Skin of body (tissue), 3 donors: ENCODE measurements at places on chromosomes 12 and 14. TPM values are rescaled to one million over a fixed set of nuclear protein-coding genes. Genes with fewer than 3 reads are reported as not detected.
A peak's percentile ranks its signal among the peaks of the same experiment; 100 is the strongest.

DNA sequence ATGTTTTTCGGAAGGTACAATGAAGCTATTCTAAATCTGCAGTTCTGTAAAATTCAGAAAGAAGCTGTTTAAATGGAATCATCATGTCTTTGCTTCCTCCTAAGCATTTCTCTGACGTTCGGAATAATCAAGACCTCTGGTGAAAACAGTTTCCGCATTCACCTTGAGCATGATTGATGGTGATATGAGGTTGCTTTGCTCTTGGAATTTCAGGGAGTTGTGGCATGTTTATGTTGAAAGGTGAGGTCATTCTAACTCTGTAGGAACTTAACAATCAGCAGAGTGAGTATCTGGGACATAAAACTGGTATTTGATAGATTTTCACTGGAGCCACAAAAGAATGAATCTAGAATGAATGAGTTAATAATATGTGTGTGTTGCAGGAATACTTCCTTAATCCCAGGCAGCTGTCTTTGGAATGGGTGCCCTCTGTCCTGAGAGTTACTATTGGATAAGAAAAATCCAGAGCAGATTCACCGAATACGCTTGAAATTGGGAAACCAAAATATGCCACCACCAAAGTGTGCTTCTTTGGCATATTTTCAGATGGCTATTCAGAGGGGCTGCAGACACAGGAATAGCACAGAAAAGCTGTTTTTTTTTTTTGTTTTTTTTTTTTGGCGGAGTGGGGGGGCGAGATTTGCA, 599.1 kb downstream of the CCER1 start:
- DNase-seq = no peak

Gene OR6C75
- total RNA-seq = not detected

Gene MYBPC1
- 398 TPM for total RNA-seq

DNA sequence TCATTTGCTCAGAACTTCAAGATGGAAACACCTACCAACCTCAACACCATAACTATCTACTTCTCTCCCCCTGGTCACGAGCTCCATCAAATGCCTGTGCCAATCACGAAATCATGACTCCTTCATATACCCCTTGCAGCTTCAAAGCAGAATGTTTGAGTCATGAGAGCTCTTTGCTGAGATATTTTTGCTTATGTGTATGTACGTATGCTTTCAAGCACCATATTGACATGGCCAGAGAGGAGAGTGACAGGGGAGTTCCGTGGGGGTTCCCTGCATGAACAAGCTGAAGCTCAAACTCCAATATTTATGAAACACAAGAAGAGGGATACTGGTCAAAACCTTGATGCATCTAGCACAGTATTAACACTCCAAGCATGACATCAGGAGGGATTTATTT, 374.4 kb downstream of the DPF3 start:
- no peak for DNase-seq

GRCh38 chr14:38724621-38725020, 378.4 kb downstream of the SEC23A start:
- no peak for DNase-seq

GRCh38 chr12:53977596-53978445, 3.1 kb upstream of the HOTAIR start:
- DNase-seq = no peak

DNA sequence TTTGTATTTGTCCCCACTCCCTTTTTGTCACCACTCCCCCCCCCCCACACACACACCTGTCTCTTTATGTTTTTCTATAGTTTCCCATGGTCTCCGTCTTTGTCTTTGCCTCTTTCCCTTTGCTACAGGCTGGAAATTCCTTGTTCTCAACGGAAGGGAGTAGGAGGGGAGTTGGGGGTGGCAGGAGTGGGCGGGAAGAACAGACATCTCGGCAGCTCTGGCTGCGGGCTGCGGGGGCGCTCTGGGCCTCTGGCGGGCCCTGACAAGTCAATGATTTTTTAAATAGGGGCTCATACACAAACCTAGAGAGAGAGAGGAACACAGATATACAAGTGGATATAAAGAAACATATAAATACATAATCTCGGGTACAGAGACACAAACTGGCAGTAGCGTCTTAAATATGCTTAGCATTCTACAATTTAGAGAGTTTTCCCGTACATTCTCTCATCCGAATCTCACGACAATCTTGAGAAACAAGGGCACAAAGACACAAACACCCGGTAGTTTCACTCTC, 2.4 kb upstream of the NAB2 start:
- peak; percentile 87 for DNase-seq

DNA sequence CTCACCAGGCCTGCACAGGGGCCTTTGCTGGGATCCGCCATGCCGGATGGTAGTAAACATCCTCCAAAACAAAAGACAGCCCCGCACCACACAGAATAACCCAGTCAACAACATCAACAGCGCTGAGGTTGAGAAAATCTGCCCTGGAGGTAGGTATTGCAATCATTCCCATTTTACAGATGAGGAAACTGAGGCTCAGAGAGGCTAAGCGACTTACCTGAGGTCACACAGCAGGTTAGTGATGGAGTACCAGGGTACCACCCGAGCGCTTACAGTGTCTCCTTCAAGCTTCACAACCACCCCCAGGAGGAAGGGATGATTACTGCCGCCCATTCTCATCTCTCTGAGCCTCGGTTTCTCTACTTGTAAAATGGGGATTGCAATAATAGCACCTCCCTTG, 14.9 kb downstream of the TRPV4 start:
- no peak for DNase-seq

Gene DHRS4L2
- total RNA-seq = 8.7 TPM

DNA sequence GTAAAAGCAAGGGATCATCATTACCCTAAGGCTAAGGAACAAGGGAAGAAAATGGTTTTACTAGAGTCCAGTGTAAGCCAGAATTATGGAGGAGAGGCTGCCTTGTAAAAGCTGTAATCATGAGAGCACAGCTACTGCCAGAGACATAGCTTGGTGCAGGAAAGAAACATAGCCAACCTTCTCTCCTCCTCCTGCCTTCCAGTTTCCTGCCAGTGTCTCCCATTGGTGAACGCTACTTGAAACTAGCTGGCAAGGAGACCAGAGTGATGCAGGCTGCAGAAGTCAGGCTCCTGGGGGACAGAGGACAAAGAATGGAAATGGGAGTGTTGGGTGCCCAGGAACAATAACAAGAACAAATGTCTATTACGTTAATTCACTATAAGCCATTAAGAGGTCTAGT, 158.5 kb downstream of the NELL2 start:
- DNase-seq = no peak

- DNase-seq = no peak
Observed at GRCh38 chr12:67352682-67353081, 83.5 kb downstream of the CAND1 start.

DNA sequence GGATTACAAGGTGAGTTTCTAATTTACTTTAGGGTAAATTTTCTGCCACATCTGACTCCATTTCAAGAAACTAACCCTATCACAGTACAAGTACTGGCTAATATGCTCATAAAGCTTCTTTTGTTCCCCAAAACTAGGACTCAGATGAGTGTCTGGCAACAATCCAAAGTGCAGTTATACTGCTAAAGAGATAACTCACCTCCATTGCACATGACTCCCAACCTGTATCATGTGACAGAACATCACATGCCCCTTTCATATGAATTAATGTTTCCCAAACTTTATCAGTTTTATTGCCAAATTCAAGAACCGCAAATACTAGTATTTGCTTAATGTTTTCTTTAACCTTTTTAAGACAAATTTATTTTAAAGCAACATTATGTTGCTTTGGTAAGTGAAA, 3.9 kb upstream of the PPP1R12A start:
- no peak for DNase-seq

- peak; percentile 49 for DNase-seq
Observed at GRCh38 chr12:105507311-105508038, 177.0 kb downstream of the C12orf75 start.

GRCh38 chr14:68460541-68460940, 332.3 kb downstream of the ZFP36L1 start:
- DNase-seq = no peak

- no peak for DNase-seq
Observed at GRCh38 chr12:10559244-10559643, 53.6 kb downstream of the EIF2S3B start.

GRCh38 chr14:76348898-76349297, 27.0 kb upstream of the ESRRB start:
- peak; percentile 22 for DNase-seq

DNA sequence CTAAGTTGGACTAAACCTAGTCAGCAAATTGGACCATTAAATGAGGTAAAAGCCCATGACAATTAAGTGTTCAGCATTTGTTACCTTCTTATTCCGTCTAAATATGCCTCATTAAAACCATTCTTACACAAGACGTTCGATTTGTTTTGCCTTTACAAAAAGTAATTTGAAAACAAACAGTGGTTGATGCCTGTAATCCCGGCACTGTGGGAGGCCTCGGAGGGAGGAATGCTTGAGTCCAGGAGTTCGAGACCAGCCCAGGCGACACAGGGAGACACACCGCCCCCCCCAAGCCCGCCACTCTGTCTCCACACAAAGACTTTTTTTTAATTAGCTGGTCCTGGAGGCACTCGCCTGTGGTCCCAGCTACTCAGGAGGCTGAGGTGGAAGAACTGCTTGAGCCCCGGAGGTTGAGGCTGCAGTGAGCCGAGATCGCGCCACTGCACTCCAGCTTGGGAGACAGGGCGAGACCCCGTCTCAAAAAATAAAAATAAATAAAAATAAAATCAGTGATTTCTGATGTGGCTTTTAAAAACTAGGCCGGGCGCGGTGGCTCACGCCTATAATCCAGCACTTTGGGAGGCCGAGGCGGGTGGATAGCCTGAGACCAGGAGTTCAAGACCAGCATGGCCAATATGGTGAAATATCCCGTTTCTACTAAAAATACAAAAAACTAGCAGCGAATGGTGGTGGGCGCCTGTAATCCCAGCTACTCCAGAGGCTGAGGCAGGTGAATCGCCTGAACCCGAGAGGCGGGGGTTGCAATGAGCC, 856 bp upstream of the EIF4B start:
- DNase-seq = no peak

Gene PPP4R4
- total RNA-seq = 2.4 TPM

DNA sequence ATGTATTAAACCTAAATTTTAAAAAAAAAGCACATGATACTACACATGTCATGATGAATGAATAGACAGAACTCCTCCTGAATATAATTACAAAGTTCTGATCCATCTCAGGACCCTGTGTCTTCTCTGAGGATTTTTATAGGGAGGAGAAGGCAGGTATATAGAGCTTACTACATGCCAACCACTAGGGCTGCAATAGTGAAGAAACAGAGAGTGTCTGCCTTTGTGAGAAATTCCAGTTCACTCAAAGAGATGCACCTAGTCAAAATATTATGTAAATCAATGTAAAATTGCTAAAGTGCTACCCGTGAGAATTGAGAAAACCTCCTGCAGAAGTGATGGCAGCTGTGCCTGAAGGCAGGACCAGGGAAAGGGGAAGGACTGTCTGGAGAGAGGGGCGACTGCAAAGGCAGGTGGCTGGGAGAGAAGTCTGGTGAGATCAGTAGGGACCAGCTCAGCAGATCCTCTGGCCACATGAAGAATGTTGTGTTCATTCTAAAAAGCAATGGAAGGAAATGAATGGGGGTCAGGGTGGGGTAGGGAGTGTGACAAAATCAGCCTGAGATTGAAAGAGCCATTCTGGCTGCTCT, 15.1 kb downstream of the ABHD4 start:
- DNase-seq = no peak

DNA sequence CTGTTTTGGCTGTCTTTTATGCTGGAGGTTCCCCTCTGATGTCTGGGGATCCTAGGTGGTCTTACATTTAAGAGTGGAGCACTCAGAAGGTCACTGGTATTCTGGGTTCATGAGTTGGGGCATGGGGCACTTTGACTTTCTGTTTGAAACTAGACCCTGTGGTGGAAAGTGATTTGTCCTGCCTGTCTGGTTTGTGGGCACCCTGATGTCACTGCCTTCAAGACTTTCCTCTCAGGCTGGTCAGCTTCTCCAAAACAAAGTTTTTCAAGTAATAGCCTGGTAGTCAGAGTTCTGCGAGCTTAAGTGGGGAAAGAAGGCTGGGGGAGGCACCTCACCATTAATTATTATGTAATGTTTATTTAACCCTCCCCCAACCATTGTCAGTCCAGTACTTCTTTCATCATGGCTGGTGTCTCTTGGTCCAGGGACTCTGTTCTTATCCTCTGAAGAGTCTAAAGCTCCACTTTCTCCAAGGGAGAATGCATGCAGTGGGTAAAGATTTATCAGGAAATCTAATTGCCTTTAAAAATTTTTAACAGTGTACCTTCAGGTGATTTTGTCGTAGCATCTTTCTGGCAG, 35.3 kb downstream of the ZC3H14 start:
- no peak for DNase-seq

GRCh38 chr14:72387726-72388125, 455.5 kb downstream of the RGS6 start:
- no peak for DNase-seq

- DNase-seq = no peak
Observed at GRCh38 chr12:94813314-94813713, 163.0 kb upstream of the TMCC3 start.

Gene TAS2R43
- total RNA-seq = 8.5 TPM

DNA sequence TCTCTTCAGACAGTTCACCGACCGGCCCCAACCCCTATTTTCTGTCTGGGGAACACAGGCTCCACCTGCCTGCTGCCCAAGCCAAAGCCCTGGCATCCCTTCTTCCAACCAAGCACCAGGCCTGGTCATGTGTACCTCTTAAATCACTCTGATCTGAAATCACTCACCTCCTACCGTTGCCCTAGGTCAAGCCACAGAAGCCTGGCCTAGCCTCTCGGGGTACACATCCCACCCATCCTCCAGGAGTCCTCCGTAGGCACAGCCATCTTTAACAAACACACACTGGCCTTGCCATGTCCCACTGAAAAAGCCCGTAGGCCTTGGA, 81.8 kb downstream of the IRF2BPL start:
- no peak for DNase-seq

Gene CISTR
- not detected for total RNA-seq

- DNase-seq = no peak
Observed at GRCh38 chr12:52097045-52097666, 17.7 kb downstream of the SMIM41 start.

DNA sequence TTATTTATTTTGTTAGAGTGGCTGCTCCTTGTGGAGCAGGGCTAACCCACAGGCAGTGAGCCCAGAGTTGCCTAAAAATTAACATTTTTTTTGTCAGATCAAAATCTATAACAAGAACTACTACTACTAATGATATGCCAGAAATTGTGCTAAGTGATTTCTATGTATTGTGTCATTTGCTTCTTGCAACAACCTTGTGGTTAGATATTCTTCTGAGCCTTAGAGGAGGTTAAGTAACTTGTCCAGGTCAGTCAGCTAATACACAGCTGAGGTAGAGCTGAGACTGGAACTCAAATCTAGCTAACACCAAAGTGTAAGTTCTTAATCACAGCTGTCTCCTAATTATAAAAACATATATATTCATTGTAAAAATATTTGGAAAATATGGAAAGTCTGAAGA, 29.8 kb downstream of the CFL2 start:
- DNase-seq = no peak

- DNase-seq = no peak
Observed at GRCh38 chr12:47084172-47084571, 4.4 kb upstream of the AMIGO2 start.
